ENCODE measurements at places on chromosomes 2 and 18.

DNA sequence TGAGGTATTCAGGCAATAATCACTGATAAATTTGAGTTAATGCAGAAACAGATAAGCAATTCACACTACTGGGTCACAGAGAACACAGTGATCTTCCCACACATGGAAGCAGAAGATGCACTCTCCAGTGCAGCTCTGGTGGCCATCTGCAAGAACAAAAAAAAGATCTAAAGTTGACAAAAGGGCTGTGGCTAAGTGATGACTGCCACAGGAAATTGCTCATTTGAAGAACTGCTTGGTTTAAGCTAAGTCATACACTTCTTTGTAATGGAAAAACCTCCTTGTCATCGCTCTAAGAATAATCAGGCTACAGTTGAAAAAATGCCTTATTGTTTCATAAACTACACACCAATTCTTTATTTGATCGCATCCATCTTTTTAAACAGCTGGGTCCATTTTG lies 115.1 kb downstream of the DTNB start:
- DNase-seq: no peak

DNA sequence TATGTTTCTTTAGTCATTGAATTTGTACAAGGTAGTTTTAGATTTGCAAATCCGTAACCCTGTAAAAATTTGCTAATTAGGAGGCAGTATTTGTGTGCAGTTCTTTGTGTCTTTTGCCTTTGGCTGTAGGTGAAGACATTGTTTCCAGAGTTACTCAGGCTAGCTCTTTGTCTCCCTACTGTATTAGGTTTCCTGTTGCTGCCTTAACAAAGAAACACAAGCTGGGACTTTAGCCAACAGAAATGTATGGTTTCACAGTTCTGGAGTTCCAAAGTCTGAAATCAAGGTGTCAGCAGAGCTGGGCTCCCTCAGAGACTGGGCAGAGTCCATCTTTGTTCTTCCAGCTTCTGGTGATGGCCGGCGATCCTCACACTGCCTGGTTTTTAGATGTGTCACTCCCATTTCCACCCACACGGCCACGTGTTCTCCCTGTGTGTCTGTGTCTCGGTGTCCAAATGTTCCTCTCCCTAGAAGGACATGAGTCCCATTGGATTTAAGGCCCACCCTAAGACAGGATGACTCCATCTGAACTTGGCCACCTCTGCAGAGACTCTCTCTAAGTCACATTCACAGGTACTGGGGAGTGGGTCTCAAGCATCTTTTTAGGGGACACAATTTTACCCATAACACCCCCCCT lies 309.7 kb downstream of the GALR1 start:
- DNase-seq: no peak

DNA sequence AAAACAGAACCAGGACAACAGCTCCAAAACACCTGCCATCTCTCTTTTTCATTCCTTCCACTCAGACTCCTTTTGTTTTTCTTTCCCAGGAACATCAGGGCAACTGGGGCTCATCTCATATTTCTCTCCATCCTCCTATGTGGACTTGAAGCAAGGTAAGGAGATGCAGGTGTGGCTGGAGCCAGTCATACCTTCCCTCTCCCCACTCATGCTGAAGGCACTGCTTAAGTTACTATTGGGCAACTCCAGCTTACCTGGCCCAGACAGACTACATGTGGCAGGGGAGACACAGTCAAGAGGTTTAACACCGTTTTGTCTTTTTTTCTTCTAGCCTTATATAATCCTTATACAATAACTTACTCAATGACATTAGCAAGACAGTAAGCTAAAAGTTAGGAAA lies 38.4 kb downstream of the LAMA1 start:
- no peak for DNase-seq

- DNase-seq: no peak
Measured at GRCh38 chr2:33395034-33395433, 81.4 kb upstream of the RASGRP3 start.

DNA sequence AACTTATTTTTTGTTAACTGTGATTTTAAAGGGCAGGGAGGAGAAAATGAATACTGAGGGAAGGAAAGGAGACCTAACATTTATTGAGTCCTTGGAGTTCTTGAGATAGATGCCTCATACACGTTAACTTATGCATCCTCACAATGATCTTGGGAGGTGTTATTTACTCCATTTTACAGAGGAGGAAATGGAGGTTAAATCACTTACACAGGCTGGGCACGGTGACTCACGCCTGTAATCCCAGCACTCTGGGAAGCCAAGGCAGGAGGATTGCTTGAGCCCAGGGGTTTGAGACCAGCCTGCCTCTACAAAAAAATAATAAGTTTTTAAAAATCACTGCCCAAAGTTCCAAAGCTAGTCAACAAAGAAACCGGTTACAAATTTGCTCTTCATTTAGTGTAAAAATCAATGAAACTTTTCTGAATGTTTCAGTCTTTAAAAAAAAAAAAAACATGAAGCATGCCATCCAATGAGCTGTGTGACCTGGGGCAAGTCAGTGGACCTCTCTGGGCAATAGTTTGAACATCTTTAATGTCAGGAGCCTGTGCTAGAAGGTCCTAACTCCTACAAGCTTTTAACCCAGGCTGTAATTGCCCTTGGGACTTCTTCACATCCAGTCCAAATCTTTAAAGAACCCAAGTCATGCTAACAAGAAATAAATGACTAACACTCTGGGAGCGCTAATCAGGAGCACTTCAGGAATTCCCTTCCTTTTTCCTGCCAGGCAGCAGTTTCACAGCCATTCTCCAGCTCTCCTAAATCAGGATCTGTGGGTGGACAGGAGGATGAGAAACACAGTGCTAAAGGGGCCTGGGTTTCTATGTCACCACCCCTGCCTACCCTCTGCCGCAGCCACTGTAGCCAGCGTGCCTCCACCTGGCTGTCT lies 176.4 kb downstream of the TMEM247 start:
- DNase-seq: no peak

DNA sequence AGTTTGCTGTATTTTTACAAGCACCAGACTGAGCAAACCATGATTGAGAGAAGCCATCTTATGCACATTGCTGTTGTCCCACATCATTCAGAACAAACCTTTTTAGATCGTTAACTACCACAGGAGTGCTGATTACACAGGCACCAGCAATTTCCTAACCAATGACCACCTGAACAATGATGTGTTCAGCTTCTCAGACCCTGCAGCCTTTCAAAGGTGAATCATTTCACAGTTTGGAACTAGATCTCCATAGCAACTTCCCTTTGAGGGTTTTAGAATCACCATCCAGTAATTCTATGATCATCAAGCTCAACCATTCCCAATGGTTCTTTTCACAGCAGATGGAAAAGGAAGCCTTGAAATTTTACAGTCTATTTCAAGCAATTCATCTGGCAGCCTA lies 71.4 kb downstream of the OLA1 start:
- peak; percentile 92 for DNase-seq

DNA sequence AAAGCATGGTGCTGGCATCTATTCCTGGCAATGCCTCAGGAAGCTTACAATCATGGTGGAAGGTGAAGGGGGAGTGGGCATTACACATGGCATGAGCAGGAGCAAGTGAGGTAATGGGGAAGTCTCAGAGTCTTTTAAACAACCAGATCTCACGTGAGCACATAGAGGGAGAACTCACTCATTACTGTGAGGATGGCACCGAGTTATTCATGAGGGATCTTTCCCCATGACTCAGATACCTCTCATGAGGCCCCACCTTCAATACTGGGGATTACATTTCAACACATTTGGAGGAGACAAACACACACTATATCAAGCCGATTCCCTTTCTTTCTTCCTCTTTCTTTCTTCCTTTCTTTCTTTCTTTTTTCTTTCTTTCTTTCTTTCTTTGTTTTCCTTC lies 47.9 kb upstream of the FANCL start:
- DNase-seq: no peak

Measured in NCI-H748 treated with DMSO at 0.1 percent for 48 hours (cell line).